ENCODE measurements at places on chromosomes 13 and 19. TPM values are rescaled to one million over a fixed set of nuclear protein-coding genes. Genes with fewer than 3 reads are reported as not detected.

DNA sequence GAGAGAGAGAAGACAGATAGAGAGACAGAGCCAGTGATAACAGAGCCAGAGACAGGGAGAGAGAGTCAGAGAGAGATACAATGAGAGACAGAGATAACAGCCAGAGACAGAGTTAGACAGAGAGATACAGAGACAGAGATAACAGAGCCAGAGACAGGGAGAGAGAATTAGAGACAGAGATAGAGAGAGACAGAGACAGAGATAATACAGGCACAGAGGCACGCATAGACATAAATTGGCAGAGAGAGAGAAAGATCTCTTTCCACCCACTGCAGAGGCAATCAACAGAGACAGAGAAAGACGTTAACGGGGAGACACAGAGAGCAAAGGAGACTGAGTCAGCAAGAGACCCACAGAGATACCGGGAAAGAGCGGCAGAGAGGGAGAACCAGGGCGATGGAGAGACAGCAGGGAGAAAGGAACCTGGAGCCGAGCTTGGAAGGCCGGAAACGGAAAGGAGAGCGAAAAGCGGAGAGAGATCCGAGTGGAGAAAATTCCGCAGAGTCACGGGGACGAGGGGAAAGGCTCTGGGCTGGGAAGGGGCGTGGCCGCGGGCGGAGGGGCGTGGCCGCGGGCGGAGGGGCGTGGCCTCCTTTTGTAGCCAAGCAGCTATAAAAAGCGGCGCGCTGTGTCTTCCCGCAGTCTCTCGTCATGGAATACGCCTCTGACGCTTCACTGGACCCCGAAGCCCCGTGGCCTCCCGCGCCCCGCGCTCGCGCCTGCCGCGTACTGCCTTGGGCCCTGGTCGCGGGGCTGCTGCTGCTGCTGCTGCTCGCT lies at the start of gene TNFSF9:
Gene TNFSF9, plus strand, starts transcription at position 641 of the 777 bp plus-strand sequence. Its CDS starts 11 bp downstream, at position 652.
- H3K36me3 ChIP-seq = no peaks in the 10 kb centered on the region
- peaks cover 5% of the 10 kb centered on the region for H3K27me3 ChIP-seq
- H3K27ac ChIP-seq = peak within 1 kb of the TSS; percentile 15
- peak within 1 kb of the TSS; percentile 47 for H3K4me3 ChIP-seq
- DNase-seq = peak; percentile 96
- no peaks in the 10 kb centered on the region for H3K4me1 ChIP-seq

- no peak overlapping the region for H3K27ac ChIP-seq
- no peaks in the 10 kb centered on the region for H3K27me3 ChIP-seq
Measured at GRCh38 chr13:37091835-37092234, 13.6 kb downstream of the CSNK1A1L start.

DNA sequence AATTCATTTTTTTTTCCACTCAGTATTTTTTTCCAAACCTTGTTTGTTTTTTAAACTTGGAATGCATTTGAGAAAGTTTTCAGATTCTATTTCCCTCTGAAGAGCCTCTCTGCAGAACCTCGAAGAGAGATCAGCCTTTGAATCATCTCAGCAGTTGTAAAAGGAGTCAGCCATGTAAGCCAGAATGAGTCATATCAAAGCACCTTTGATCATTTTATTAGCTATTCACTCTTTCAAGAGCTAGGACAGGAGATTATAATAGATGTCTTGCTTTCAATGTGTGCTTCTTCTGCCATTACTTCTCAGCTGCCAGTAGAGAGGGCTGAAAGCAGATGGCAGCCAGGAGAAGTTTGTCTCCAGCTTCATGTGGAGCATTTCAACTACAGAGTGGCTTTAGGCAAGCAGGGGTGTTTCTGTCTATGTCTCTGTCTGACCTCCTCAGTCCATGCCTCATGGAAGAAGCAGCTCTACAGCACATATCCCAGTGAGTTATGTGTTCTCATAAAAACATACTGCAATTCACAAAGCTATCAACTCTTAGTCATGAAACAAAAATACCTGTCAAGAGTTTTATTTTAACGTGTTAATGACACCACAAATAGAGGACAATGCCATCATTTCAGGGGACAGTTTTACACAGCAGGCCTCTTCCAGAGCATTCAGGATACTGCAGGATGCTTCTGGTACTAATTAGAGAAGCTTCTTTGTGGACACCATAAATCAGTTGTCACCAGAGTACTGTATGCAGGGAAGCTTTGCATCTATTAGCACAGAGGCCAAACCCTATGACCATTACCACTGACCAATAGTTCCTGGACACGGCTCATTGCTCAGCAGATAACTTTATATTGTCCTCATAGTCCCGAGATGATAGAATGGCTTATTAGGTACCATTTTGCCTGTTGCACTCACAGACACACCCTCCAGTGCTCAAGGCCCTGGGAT lies 94.3 kb downstream of the NHLRC3 start:
- no peaks in the 10 kb centered on the region for H3K4me1 ChIP-seq
- H3K27ac ChIP-seq = no peak overlapping the region
- no peaks in the 10 kb centered on the region for H3K27me3 ChIP-seq

GRCh38 chr19:8045872-8046568 lies 6.5 kb upstream of the CCL25 start:
- H3K36me3 ChIP-seq = no peaks in the 10 kb centered on the region
- H3K27ac ChIP-seq = no peak overlapping the region
- no peaks in the 10 kb centered on the region for H3K27me3 ChIP-seq
- peaks cover 6% of the 10 kb centered on the region for H3K4me1 ChIP-seq
- no peak overlapping the region for H3K4me3 ChIP-seq

GRCh38 chr13:113216254-113217048 lies 7.0 kb downstream of the CUL4A start:
- DNase-seq = peak; percentile 40
- H3K36me3 ChIP-seq = no peaks in the 10 kb centered on the region

DNA sequence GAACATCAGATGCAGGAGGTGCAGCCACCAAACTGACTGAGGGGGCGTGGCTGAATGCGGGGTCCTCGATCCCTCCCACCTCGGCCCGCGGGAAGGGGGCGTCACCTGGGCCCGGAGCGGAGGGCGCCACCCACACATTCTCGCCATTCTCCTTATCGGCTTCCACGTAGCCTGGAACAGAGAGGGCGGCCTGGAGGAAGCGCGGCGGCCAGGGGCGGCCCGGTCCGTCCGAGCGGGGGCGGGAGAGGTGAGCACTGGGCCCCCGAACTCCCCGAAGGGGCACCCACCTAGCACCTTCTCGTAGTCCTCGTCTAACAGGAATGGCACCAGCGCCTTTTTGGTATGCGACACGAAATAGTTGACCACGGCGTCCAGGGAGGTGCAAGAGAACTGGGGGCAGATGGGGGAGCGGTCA lies 11.8 kb downstream of the STAP2 start:
- H3K27ac ChIP-seq = no peak overlapping the region
- DNase-seq = no peak
- H3K4me1 ChIP-seq = no peaks in the 10 kb centered on the region
- no peak overlapping the region for H3K4me3 ChIP-seq

DNA sequence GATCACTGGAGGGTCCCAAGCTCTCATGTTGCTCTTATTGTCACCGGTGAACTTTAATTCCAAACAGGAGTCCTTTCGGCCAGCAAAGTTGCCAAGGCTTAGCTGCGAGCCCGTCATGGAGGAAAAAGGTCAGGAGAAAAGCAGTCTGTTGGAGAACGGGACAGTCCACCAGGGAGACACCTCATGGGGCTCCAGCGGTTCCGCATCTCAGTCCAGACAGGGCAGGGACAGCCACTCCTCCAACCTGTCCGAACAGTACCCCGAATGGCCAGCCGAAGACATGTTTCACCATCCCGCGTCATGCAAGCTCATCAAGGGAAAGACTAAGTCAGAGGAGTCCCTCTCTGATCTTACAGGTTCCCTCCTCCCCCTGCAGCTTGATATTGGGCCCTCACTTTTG lies 10.4 kb downstream of the ZNF91 start:
- no peak for DNase-seq
- H3K4me1 ChIP-seq = no peaks in the 10 kb centered on the region
- H3K27ac ChIP-seq = no peak overlapping the region
- H3K27me3 ChIP-seq = no peaks in the 10 kb centered on the region

DNA sequence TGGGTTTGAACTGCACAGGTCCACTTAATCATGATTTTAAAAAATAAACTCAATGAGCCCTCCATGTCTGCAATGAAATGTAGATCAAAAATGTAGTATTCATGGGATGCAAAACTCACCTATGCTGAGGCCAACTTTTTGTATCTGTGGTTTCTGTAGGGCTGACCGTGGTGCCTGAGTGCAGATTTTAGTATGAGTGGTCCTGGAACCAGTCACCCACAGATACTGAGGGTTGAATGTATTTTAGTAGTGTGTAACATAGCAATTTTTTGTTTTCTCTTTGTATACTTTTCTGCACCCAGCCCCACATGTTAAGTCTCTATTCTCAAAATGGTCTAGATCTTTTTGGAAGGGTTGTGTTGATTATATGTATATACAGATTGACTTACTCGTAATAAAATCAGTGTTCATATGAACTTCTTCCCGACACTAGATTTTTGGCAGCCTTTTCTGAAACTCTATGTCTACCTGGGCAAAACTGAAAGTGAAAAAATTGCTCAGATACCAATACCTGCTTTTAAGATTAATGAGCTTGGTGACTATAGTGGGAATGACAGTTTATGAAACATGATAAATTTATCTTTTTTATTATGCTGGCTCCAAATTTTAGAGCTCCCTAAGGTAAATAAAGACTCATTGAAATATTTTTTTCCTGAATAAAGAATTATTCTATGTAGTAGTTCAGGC lies 51.6 kb downstream of the DNAJC15 start:
- DNase-seq = no peak
- H3K27ac ChIP-seq = no peak overlapping the region
- H3K36me3 ChIP-seq = no peaks in the 10 kb centered on the region
- no peak overlapping the region for H3K4me3 ChIP-seq

DNA sequence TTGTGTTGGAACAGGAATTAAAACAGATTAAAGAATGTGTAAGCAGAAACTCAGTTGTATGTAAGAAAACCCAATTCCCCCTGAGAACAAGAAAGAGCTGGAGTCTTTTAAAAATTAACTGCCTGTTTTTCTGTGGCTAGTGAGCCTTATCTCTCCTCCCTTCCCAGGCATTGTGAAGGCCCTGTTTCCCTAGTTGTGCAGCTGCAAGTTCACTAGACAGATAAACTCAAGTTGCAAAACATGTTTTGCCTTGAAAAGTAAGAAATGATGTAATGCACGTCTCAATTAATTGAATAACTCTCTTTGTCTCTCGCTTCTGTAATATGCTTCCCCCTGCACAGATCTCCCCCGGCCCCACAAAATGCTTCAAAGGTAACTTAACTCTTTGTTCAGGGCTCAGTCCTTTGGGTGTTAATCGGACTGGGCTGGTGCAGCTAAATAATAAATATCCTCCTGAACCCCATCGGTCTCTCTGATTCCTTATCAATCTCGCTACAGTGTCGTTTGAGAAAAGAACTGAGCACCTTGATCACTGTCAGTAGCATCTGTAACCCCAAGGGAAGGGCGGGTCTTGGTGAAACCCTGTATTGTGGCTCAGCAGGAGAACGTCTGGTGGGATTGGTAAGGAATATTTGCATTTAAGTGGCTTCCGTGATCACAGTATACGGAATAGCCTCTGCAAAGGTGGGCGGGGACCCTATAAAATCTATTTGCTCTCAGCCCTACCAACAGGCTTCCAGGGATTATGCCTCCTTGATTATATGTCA lies 1.6 kb upstream of the ZNF556 start:
- no peaks in the 10 kb centered on the region for H3K27me3 ChIP-seq
- H3K36me3 ChIP-seq = no peaks in the 10 kb centered on the region
- H3K27ac ChIP-seq = no peak overlapping the region
- no peak overlapping the region for H3K4me3 ChIP-seq
- H3K4me1 ChIP-seq = no peaks in the 10 kb centered on the region

DNA sequence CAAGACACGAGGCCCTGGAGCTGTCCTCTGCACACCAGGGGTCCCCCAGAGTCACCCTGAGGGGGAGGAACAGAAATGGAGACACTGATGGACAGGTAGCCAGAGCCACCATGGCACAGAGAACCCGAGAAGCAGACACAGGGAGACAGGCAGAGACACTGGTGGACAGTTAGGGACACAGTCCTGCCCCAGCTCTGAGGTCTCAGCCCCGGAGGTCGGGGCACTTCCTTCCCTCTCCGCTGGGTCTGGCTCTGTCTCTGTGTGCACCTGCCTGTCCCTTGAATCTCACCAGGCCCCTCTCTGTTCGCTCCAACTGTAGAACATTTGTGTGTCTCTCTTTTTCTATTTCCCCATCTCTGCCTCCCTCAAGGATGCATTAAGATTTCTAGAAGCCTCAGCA lies 4.6 kb downstream of the KLK14 start:
- H3K4me1 ChIP-seq = no peaks in the 10 kb centered on the region
- no peak overlapping the region for H3K27ac ChIP-seq
- H3K27me3 ChIP-seq = peaks cover 8% of the 10 kb centered on the region
- no peak overlapping the region for H3K4me3 ChIP-seq
- no peaks in the 10 kb centered on the region for H3K36me3 ChIP-seq

- peak; percentile 44 for DNase-seq
- no peaks in the 10 kb centered on the region for H3K36me3 ChIP-seq
- no peaks in the 10 kb centered on the region for H3K4me1 ChIP-seq
Measured at GRCh38 chr19:47494729-47495128, 10.7 kb upstream of the KPTN start.

GRCh38 chr13:27177852-27178251 lies 6.2 kb upstream of the USP12 start:
- no peak overlapping the region for H3K4me3 ChIP-seq
- no peaks in the 10 kb centered on the region for H3K4me1 ChIP-seq
- H3K36me3 ChIP-seq = no peaks in the 10 kb centered on the region
- H3K27me3 ChIP-seq = no peaks in the 10 kb centered on the region

- no peak overlapping the region for H3K4me3 ChIP-seq
- H3K27me3 ChIP-seq = peaks cover 10% of the 10 kb centered on the region
- no peaks in the 10 kb centered on the region for H3K4me1 ChIP-seq
Measured at GRCh38 chr19:41570179-41570578, 5.8 kb upstream of the CEACAM21 start.

DNA sequence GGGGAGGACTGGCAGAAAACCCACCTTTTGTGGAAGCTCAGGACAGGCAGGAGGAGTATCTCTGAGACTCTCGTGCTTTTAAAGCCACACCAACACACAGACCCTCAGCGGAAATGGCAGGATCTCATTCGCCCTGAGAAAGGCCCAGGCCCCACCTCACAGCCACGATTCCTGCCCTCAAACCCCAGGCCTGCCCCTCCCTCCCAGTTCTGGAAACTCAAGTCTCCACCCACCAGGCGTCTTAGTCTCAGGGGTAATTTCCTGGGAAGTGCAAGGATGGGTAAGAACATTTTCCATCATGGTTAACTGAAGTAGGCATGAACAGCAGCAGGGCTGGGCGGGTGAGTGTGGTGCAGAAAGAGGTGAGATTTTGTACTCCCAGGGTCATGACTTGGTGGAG lies 8.0 kb upstream of the PDE4C start:
- no peak for DNase-seq
- no peaks in the 10 kb centered on the region for H3K4me1 ChIP-seq
- no peak overlapping the region for H3K4me3 ChIP-seq
- no peak overlapping the region for H3K27ac ChIP-seq
- H3K36me3 ChIP-seq = no peaks in the 10 kb centered on the region
- peaks cover 9% of the 10 kb centered on the region for H3K27me3 ChIP-seq

- H3K4me1 ChIP-seq = no peaks in the 10 kb centered on the region
- H3K36me3 ChIP-seq = no peaks in the 10 kb centered on the region
- H3K27ac ChIP-seq = no peak overlapping the region
- H3K4me3 ChIP-seq = no peak overlapping the region
- no peaks in the 10 kb centered on the region for H3K27me3 ChIP-seq
Measured at GRCh38 chr13:107964395-107964794, 250.9 kb downstream of the LIG4 start.

- H3K4me1 ChIP-seq = no peaks in the 10 kb centered on the region
- peak; percentile 32 for DNase-seq
- H3K27me3 ChIP-seq = no peaks in the 10 kb centered on the region
- no peak overlapping the region for H3K27ac ChIP-seq
- no peak overlapping the region for H3K4me3 ChIP-seq
Measured at GRCh38 chr13:75372517-75372916, 109.5 kb downstream of the TBC1D4 start.

GRCh38 chr19:572743-573518 lies 535 bp downstream of the BSG start:
- no peaks in the 10 kb centered on the region for H3K36me3 ChIP-seq
- H3K27me3 ChIP-seq = no peaks in the 10 kb centered on the region
- peak overlapping the region; percentile 93 for H3K27ac ChIP-seq
- peak overlapping the region; percentile 99 for H3K4me3 ChIP-seq

Gene SLC46A3
- total RNA-seq = 30.5 TPM

Gene CFAP97D2
- total RNA-seq = not detected

Gene PRX
- total RNA-seq = 1.7 TPM

All from colonic mucosa (tissue), 4 donors.